ENCODE measurements at places on chromosomes 3 and 15. TPM values are rescaled to one million over a fixed set of nuclear protein-coding genes. Genes with fewer than 3 reads are reported as not detected.

ITIH3 gene
- 0.13 TPM for total RNA-seq

C3orf70 gene
- 0.64 TPM for total RNA-seq

GRM2 gene
- total RNA-seq = 0.24 TPM

OR5K2 gene
- not detected for total RNA-seq

CCRL2 gene
- 0.39 TPM for total RNA-seq

SLC38A3 gene
- total RNA-seq = 0.40 TPM

NR1I2 gene
- not detected for total RNA-seq

POPDC2 gene
- 0.13 TPM for total RNA-seq

ZSCAN2 gene
- total RNA-seq = 10.7 TPM

SPINT1 gene
- 4.1 TPM for total RNA-seq

TMEM212 gene
- total RNA-seq = not detected

STRIT1 gene
- total RNA-seq = not detected

SLC24A5 gene
- total RNA-seq = not detected

AHSG gene
- total RNA-seq = not detected

EPHB3 gene
- 0.39 TPM for total RNA-seq

ATP13A4 gene
- not detected for total RNA-seq

CCR5 gene
- total RNA-seq = not detected

RARRES1 gene
- 88.2 TPM for total RNA-seq

ARL6 gene
- 10.5 TPM for total RNA-seq

C3orf33 gene
- 2.7 TPM for total RNA-seq

C3orf18 gene
- 7.4 TPM for total RNA-seq
